CD4-positive, alpha-beta T cell (primary cell): ENCODE measurements at places on chromosomes 12 and 14. TPM values are rescaled to one million over a fixed set of nuclear protein-coding genes. Genes with fewer than 3 reads are reported as not detected.

The VAMP1 gene
- 87.7 TPM for total RNA-seq

The SPX gene
- not detected for total RNA-seq

The MYH6 gene
- total RNA-seq = not detected

The PDE3A gene
- not detected for total RNA-seq

The GLIPR1L2 gene
- 0.56 TPM for total RNA-seq

The LRCOL1 gene
- total RNA-seq = not detected
